ENCODE measurements at places on chromosomes 1 and 21.

DNA sequence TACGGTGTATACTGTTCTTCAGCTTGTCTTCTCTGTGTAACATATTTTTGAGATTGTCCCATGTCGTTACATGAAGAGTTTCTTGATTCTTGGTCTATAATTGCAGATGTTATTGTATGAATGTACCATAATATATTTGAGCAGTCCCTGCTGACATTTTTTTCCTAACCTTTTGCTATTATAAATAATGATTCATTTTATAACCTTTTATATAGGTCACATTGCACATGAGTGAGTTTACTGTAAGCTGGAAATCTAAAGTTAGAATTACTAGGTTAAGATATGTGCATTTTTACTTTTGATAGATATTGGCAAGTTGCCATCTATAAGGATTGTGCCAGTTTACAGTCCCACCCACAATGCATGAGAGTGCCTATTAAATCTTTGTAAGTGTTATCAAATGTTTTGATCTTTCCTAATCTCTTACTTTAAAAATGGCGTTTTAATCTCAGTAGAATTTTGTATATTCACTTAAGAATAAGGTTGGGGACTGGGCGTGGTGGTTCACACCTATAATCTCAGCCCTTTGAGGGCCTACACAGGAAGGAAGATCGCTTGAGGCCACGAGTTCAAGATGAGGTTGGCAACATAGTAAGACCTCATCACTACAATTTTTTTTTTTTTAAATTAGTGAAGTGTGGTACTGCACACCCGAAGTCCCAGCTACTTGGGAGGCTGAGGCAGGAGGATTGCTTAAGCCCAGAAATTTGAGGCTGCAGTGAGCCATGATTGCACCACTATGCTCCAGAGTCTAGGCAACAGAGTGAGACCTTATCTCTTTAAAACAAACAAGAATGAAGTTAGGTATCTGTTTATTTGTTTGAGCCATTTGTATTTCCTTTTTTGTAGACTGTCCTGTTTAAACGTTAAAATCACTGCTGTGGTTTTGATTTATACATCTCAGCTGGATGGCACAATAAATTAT, 36.5 kb downstream of the ZMYM1 start:
- DNase-seq: no peak

DNA sequence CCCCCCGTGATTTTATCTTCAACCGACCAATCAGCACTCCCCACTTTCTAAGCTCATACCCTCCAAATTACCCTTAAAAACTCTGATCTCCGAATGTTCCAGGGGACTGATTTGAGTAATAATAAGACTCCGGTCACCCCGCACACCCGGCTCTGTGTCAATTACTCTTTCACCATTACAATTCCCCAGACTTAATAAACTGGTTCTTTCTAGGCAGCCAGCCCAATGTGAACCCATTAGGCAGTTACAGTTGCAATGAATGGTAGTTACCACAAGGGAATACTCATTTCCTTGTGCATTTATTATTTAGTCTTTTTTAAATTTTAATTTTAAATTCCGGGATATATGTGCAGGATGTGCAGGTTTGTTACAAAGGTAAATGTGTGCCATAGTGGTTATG, 177.9 kb downstream of the HFM1 start:
- DNase-seq: no peak

DNA sequence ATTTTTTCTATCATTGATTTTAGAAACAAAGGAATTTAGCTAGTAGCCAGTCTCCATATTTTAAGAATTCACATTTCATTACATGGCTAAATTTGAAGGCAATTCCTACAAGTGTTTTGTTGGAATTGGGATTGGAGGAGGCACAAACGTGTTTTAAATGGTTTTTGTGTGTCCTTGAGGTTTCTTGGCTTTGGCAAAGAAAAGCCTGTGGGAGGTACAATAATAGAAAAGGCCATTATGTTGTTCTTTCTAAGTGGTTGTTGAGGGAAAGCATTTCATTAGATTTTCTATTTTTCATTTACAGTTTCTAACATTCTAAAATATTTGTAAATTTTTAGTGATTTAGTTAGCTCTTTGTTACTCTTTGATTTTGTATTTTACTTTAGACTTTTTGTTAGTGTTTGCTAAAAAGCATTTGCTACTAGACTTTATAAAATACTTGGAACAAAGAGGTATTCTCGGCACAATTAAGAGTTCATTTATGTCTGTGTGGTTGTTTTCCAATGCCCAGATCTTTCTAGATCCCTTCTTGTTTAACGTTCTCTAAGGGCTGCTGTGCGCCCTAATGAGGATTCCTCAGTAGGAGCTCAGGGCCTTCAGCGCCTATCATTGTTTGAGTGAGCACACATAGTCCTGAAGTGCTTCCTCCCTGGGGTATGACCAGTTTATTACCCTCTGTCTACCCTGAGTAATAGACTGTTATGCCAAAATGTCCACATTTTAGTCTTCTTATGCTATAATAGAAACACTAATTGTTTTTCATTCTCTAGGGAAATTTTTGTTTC, 70.0 kb upstream of the KIAA1614 start:
- DNase-seq: no peak

DNA sequence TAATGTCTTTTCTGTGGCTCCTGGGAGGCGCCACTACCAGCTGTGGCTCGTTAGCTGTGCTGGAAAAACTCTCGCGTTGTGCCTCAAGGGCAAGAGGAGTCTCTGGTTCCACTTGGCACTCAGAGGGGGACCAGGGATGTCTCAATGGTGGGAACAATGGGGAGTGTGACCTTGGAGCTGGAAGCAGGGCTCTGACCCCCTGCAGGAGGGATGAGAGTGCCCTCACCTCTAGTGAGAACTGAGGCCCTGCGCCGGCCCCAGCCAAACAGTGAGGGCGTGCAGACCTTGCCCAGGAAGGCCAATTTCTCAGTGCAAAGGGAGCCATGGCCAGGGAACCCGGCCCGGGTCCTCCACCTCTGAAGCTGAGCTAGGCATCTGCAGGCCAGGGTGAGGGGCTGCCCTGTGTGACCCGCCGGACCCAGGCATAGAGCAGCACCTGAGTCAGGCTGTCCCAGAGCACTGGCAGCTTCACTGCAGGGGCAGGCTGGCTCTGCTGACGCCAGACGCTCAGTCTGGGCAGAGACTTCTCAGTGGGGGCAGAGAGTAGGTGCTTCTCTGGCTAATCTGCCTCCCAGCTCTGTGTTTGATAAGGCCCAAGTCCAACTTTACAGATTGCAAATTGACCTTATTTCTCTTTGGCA, 1.8 kb downstream of the RD3 start:
- DNase-seq: no peak

DNA sequence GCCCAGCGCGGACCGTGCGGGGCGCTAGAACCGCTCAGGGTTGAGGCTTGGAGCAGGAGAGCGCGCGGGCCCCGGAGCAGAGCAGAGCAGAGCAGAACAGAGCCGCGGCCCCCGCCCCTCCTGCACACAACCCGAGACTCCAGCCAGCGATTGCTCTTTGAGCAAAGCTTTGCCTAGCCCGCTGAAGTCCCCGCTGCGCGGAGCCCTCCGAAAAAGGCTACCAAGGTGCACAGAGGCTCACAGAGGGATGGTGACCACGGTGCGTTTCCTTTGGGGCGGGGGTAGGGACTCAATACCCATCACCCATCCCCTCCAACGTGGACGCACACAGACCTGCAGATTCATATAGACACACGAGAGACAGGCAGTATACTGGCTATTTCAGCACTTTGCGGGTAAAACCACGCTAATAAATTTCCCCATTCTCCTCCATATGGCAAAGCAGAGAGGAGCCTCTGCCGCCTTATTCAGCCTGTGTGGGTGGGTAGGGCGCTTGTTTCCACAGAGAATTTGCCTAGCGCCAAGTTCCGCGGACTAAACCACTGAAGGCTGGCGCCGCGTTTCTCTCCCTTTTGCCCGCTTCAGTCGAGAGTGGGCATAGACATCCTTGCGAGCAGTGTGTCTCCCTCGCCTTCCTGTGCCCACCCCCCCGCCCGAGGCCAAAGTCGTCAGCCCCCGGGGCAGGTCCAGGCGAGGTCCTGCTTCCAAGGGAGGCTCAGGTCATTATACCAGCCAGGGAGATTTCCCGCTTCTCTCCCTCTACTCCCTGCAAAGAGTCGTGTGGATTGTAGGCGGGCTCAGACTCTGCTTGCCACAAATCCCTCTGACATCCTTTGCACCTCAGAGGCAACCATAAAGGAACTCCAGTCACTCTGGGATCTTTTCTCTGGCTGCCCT, 8.5 kb downstream of the HLX start:
- no peak for DNase-seq

DNA sequence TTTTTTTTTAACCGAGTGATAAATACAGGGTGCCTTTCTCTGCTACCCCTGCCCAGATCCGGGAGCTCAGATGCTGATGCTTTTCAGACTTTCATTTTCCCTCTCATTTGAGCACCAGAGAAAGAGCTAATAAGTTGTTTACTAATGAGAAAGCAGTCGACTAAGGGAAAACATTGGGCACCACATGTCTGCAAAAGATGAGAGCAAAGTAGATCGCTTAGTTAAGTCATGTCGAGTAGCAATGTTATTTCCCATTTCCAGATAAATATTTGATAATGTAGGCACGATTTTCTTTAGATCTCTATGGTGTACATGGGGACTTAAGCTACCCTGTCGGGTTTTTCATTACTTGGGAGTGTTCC, 1.2 kb downstream of the PKN2 start:
- no peak for DNase-seq

DNA sequence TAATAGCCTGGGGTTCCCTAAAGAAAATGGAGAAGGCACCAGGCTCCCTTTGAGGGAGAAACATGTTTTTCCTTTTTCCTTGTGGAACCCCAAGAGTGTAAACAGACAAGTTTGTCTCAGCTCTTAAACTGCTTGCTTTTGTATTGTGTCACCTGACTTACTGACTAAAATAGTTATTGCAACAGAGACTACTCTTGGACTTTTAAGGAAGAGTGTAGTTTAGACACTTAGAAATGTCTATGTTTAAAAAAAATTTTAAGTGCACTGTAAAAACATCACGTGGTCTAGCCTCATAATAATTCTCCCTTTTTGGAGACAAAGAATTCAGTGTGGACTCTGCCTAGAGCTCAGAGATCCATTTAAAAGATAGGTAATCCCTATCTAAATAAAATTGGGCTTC, 141.1 kb downstream of the TRIM33 start:
- DNase-seq: no peak

- no peak for DNase-seq
Measured at GRCh38 chr1:97307568-97307967, 586.0 kb downstream of the PTBP2 start.

DNA sequence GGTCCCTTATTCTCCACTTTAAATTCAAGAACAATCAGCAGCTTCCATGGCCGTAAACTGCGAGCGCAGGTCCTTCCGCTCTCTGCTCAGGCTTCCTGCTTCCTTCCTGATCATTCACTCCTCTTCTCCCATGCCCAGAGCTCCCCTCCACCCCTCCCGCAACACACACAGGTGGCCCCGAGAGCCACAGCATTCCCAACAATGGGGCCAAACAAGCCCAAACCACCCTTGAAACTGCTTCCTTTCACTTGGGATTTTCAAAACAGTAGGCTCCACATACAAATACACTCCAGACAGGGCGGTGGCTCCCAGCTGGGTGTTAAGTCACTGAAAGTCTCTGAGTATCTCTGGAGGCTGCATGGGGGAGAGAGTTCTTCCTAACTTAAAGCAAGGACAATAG, 11.4 kb downstream of the FAM89A start:
- no peak for DNase-seq

DNA sequence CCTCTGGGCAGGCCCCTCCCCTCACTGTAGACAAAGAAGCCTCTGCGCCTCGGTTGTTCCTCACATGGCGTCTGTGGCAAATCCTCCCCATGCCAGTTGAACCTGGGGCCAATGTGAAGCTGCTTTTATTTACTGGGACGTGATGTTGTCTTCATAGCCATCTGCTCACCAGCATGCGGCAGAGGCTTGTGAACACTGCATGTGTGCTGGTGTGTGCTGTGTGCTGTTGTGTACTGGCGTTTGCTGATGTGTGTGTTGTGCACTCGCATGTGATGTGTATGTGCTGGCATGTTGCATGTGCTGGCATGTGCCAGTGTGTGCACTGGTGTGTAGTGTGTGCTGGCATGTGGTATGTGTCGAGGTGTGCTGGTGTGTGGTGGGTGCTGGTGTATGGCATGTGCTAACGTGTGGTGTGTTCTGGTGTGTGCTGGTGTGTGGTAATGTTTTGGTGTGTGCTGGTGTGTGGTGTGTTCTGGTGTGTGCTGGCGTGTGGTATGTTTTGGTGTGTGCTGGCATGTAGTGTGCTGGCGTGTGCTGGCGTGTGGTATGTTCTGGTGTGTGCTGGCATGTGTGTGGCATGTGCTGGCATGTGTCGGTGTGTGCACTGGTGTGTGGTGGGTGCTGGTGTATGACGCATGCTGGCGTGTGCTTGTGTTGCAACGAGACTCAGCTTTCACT, 37.2 kb upstream of the TRAPPC10 start:
- no peak for DNase-seq

GRCh38 chr1:22326372-22326915, 125.2 kb upstream of the ZBTB40 start:
- DNase-seq: no peak

DNA sequence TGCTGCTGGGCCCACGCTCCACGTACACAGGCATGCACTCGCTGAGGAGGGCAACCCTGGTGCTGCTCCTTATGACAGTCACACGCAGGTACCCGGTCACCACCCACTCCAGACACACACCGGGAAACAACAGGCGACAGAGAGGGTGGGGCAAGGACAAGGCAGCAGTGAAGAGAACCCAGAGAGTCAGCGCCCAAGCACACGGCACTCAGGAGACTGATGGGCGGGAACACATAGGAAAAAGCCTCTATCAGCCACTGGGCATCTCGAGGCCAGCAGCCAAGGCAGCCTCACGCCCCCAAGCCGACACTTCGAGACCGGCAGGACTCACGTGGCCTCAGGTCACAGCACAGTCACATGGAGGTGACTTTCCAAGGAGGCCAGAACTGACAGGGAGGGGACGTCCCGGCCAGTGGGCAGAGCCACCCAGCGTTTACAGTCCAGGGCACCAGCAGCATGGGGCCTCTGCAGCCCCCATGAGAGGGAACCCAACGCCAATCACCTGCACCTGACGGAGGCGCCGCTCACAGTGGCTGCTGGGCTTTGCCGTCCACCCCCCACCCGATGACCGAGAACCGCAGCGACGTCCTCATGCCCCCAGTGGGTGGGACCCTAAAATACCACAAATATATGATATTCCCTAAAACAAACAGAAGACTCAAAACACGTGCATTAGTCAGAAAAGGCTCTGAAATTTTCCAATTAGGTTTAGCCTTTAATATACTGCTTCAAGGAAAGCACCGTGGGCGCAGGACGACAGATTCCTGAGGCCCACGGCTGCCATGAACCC, 19.7 kb downstream of the PTTG1IP start:
- no peak for DNase-seq

DNA sequence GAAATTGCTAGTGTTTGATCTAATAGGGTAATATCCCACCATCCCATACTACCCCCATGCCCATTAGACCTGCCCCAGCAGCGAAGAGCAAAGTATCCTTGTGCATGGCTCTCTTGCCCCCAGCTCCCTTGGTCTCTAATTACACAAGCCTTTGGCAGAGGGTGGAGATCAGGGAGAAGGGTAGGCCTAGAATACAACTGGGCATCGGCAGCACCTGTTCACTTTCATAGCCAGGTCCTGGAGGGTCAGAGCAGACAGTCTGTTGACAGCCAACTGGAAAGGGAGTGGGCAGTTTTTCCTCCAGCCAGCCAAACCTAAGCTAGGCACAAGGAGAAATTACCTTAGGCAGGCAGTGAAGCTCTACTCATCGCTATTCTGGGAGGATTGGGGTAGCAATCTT, 2.7 kb upstream of the PIGC start:
- DNase-seq: no peak

GRCh38 chr1:155931332-155932038, 2.7 kb downstream of the KHDC4 start:
- no peak for DNase-seq
